ENCODE measurements at places on chromosomes 2 and 18.

GRCh38 chr2:176082824-176083751 is 674 bp downstream of the EVX2 start:
- no peak for DNase-seq

DNA sequence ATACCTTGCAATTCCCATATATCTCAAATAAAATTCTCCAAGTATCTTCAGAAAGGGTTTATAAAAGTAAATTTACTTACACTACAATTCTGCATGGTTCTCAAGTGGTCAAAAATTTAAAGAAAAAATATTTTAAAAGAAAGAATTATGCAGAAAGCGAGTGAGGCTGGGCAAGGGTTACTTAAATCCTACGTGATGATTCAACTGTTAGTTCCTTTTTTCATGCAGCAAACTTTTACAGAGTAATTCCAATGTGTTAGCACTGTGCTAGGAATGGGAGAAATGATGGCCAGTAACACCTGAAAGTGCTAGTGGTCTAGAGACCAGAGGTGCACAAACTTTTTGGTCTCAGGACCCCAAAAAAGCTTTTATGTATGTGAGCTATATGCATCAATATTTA is 133.4 kb downstream of the ATAD2B start:
- no peak for DNase-seq

DNA sequence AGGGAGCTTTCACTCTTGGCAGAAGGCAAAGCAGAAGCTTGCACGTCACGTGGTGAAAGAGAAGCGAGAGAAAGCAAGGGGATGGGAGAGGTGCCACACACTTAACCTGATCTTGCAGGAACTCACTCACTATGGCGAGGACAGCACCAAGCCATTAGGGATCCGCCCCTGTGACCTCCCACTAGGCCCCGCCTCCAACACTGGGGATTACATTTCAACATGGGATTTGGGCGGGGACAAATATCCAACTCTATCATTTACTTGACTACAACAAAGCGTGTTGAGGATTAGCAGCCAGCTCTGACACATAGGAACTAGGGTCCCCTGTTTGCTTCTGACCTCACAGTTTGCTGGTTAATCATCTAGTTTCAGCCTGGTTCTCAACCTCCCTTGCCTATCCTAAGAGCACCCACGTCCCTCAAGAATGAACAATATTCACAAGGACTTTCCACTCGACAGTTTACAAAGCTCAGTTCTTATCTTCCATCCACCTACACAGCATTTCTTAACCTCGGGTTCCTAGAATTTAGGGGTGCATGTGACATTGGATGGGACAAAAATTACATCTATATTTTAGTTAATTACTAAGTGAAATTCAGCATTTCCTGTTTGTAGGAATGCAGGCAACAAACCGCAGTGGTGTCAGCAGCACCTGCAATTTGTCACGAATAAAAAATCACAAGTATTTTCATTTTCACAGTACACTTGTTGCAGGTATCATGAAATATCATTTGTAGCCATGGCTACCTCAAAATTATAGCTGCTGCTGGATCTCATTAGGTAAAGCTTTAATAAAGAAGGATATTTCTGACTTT is 36.0 kb downstream of the LBH start:
- DNase-seq: peak; percentile 64

GRCh38 chr18:12049978-12050811 is 43.4 kb upstream of the ANKRD62 start:
- DNase-seq: no peak

DNA sequence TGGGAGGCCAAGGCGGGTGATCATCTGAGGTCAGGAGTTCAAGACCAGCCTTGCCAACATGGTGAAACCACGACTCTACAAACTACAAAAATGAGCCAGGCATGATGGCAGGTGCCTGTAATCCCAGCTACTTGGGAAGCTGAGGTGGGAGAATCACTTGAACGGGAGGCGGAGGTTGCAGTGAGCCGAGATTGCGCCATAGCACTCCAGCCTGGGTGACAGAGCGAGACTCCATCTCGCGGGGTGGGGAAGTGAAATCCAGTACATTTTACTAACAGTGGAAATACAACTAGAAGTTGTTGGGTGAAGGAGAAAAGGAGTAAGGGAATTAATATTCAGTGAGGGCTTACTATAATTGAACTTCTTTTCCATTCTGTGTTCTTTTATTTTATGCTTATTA is 13.2 kb upstream of the ENOSF1 start:
- DNase-seq: no peak

- no peak for DNase-seq
These were observed 78.6 kb downstream of the SH3YL1 start for GRCh38 chr2:185221-185620.
